ENCODE measurements at places on chromosomes 5 and 9. TPM values are rescaled to one million over a fixed set of nuclear protein-coding genes. Genes with fewer than 3 reads are reported as not detected.

IFNB1 gene
- total RNA-seq, result 1.2 TPM

SPATA6L gene
- total RNA-seq, result 0.73 TPM

PAX5 gene
- total RNA-seq, result 0.14 TPM

IGFBPL1 gene
- total RNA-seq, result not detected

CCDC192 gene
- total RNA-seq, result not detected

SH3TC2 gene
- not detected for total RNA-seq

SYK gene
- 0.26 TPM for total RNA-seq

FREM1 gene
- not detected for total RNA-seq

CBY3 gene
- 0.59 TPM for total RNA-seq

PCDHA12 gene
- not detected for total RNA-seq

RANBP17 gene
- not detected for total RNA-seq
